ENCODE measurements at places on chromosomes 16 and 17.

DNA sequence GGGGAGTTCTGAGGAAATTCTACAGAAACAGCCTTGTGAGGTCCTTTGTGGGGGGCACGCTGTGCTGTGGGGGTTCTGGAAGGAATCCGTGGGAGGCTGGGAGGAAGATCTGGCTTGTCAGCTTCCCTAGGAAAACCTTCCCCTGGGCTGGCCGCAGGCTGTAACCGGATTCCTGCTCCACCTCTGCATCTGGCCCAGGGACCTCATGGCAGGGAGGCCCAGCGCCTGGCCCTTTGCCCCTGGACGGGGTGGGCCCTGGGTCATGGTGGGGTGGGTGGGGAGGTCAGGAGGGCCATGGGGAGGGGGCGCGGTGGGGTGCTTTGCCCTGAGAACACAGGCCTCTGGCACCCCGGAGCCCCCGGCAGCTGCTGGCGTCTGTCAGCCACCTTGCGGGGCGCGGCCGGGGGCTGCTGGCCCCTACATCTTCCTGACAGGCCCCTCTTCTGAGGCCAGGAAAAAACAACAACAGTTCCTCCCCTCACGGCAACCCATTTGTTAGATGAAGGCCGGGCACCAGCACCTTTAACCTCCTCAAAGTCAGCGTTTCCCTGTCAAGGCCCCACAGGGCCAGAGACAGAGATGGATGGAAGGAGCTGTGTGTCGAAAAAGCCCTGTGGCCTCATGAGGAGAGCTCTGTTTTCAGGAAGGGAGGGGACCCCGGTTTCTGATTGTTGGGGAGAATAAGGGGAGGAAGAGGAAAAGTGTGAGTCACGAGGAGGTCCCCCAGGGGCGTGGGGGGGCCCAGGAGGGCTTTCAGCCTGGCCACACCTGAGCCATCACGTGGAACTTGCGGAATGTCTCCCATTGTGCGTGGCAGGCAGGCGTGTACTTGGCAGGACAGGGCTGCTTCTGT is 3.6 kb upstream of the MEOX1 start:
- no peak for DNase-seq

DNA sequence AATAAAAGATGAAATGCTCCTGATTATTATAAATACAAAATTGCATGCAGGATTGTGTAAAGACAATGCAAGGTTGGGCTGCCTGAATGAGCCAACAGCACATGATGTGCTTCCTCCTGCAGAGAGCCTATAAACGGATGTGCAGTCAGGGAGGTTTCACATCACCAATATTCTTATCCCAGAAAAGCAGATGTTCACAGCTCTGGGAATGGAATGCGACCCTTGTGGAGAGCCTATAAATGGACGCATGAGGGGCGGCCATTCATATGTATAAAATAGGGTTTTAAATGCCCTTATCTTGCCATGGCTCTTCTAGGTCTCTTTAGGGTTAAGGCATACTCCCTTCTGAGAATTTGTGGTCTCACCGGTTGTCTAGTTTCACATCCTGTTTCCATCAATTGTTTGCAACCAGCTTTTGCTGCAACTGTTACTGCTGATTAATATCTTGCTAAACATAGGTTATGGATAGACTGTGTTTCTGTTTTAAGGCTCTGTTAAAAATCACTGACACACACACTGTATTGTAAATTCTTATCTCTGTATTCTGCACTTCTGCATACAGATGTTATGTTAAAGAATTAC is 31.9 kb downstream of the SLFN11 start:
- no peak for DNase-seq

- no peak for DNase-seq
Measured at GRCh38 chr16:14309001-14309886, 238.1 kb downstream of the MRTFB start.

DNA sequence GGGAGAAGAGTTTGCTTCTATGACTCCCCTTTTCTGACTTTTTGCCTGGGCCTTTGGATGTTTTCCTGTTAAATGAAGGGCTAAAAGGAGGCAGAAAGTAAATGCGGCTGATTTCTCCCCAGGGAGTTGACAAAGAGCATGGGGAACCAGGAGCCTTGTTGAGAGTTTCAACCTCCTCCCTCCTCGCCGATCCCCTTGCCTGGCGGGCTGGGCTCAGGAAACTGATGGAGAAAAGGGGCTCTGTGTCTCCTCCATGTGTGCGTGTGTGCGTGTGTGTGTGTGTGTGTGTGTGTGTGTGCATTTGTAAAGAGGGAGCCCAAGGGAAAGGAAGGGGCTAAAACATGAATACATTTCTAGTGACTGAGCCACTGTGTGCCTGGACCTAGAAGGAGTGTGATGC is 94.5 kb downstream of the ZDHHC7 start:
- DNase-seq: no peak

- DNase-seq: no peak
Measured at GRCh38 chr17:1331708-1332107, 52.2 kb downstream of the TRARG1 start.

GRCh38 chr16:51967646-51968045 is 579.3 kb downstream of the TOX3 start:
- no peak for DNase-seq

- DNase-seq: no peak
Measured at GRCh38 chr17:59641799-59642484, 22.2 kb downstream of the CLTC start.

GRCh38 chr16:81042821-81043220 is 7.2 kb downstream of the ATMIN start:
- no peak for DNase-seq

GRCh38 chr16:14562691-14563491 is 67.2 kb downstream of the PARN start:
- DNase-seq: no peak

- DNase-seq: no peak
Measured at GRCh38 chr16:66416136-66416535, 11.0 kb upstream of the BEAN1 start.

DNA sequence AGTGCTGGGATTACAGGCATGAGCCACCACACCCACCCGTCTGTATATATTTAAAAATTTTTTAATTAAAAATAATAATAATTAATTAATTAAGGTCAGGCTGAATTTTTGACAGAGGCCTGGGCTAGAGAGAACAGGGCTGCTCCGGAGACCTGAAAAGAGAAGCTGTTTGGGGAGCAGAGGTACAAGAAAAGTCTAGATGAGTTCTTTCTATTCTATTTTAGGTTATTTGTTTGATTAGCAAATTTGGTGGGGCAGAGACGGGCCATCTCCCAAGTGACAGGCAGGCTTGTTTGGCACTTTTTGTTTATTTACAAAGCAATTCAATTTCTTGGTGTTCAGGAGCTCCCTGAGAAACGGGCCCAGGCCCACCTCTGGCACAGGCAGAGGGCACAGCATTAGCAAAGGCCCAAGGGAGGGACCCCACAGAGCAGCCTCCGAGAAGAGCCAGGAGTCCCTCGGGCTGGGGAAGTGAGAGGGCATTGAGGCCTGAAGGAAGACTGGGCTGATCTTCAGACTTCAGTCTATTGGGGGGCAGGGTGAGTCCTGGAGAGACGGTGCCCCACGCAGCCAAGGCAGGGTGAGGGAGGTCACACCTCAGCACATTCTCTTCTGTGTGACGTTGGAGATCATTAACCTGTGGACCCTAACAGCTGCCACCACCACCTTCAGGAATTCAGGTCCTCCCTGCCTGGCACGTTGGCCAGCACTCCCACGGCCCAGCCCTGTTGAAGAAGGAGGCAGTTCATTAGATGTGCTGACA is 10.8 kb upstream of the RIPOR1 start:
- no peak for DNase-seq

DNA sequence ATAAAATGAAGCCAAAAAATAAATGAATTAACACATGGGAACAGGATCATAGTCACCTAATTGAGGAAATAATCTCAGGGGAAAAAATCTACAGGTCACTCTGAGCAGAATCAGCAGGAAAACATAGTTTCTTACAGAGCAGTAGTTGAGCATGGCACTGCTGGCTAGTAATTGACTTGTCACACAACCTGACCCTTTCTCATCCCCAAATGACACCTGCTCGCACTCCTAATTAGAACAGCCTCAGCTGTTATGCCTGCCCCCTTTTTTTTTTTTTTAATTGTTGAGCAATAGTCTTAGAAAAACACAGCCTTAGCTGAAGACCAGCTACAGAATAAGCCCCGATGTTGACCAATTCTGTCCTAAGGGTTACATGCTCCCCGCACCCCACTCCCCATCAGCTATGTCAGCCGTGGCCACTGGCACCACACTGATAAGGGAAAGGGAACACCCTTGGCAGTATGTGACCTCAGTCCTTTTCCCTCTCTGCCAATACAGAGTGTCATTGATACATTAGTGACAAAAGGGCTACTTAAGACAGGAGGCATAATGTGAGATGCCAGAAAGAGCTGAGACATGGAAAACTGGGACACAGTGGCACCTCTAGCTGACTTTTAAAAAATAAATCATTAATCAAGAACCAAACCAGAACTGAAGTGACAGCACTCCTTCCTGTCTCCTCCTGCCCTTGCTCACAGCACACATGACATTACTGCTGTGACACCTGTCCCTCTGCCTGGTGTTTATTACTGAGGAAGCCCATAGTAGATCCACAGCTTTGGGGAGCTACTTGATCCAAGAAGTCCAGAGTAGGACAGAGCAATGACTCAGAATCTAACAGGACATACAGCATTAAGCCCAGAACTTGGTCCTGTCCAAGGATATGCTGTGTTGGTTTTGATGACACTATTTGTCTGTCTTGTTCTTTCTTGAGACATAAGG is 41.7 kb downstream of the WDR59 start:
- peak; percentile 12 for DNase-seq

- no peak for DNase-seq
Measured at GRCh38 chr17:68356949-68357455, 65.7 kb downstream of the ARSG start.

GRCh38 chr16:88116121-88116520 is 164.9 kb downstream of the BANP start:
- no peak for DNase-seq

GRCh38 chr17:5422505-5422904 is 2.5 kb downstream of the RPAIN start:
- no peak for DNase-seq

- no peak for DNase-seq
Measured at GRCh38 chr16:11205754-11206581, 50.0 kb downstream of the SOCS1 start.

GRCh38 chr16:2720064-2720457 is at the start of gene PRSS27:
Gene PRSS27 (minus strand): TSS chr16:2720224. CDS start chr16:2720160, 64 bp downstream.
- no peak for DNase-seq

- no peak for DNase-seq
Measured at GRCh38 chr16:12390074-12390605, 413.5 kb downstream of the CPPED1 start.

GRCh38 chr17:50325906-50326305 is 20.0 kb upstream of the XYLT2 start:
- DNase-seq: no peak

DNA sequence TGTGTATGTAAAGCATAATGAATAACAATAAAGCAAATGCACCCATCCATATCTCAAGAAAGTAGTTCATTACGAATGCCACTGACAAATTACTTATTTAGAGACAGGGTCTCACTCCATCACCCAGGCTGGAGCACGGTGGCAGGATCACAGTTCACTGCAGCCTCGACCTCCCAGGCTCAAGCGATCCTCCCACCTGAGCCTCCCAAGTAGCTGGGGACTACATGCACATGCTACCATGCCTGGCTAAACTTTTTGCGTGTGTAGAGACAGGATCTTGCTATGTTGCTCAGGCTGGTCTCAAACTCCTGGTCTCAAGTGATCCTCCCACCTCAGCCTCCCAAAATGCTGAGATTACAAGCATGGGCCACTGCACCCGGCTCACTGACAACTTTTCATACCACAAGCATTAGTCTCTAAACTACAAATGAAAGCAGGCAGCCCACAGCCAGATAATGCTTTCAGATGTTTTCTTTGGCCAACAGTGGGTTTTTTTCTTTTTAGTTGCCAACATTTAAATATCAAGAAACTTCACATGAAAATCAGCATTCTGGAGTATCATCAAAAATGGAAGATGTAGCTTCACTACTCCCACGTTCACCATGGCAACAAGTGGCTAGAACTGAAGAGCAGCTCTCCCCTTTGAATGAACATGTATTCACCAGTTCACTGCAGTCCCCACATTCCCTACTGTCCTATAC is 7.7 kb downstream of the ARHGAP17 start:
- DNase-seq: no peak

DNA sequence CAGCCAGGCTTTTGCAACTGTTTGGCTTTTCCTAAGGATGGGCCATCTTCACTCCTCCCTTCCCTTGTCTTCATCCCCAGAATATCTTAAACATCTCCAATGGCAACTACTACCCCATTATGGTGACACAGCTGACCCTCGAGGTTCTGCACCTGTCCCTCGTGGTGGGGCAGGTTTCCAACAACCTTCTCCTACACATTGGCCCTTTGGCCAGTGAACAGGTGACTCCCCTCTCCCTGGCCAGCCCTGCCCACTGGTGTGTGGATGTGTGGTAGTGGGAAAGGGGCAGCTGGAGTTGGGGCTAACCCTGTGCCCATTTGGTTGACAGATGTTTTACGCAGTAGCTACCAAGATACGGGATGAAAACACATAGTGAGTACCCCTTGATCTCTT is 4.7 kb downstream of the TMEM106A start:
- no peak for DNase-seq

DNA sequence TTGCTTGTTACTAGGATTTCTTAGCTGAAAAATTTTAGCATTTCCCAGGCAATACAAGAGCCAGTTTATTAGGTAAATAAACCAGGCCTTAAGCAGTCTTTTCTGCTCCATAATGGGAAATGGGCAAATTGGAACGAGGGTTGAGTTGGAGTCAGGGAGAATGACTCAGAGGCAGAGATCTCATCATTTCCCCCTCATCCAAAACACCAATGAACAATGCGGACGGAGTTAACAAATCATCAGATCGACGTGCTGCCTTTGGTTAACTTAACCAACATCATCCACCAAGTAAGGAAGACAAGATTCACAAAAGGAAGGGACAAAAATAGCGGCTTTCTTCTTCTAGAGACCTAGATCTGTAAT is 243.5 kb downstream of the STX8 start:
- no peak for DNase-seq

GRCh38 chr16:23949630-23950290 is 114.0 kb downstream of the PRKCB start:
- no peak for DNase-seq

- DNase-seq: no peak
Measured at GRCh38 chr17:82534401-82534812, 14.9 kb downstream of the FOXK2 start.

DNA sequence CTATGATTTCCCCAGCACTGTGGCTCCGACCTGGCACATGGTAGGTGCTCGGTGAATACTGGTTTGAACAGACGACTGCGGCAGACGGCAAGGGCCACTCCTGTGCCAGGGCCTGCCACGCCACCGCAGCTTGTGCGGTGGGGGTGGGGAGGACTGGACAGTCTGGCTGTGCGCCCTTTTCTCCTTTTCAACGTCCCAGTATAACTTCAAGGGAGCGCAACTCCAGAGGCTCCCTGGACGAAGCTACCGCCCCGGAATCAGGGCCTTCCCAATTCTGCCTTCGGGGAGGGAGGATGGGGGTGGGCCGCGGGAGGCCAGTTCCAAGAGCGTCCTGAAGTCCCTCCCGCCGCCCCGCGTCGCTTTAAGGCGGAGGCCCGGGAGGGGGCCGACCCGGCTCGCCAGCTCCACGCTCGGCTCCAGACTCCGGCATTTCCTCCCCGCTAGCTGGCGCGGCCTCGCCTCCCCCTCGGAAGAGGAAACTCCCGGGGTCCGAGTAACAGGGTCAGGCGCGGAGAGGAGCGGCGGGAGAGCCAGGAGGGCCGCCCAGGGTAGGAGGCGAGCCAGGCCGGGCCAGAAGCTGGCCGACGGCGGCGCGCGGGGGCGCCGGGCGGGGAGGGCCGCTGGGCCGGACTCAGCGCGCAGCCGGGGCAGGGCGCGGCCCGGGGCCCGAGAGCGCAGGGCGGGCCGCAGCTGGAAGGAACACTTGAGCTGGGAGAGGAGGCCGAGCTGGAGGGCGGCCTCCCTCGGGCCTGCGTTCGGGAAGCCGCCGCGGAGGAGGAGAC is at the start of gene ITPRIPL2:
Gene ITPRIPL2, plus strand, starts transcription at position 388 of the 782 bp plus-strand sequence. CDS start 498 bp downstream, outside the sequence.
- no peak for DNase-seq

All from NCI-H1417 treated with DMSO at 0.1 percent for 48 hours (cell line).